CD8-positive, alpha-beta memory T cell (primary cell): ENCODE measurements at places on chromosomes 11 and 22. TPM values are rescaled to one million over a fixed set of nuclear protein-coding genes. Genes with fewer than 3 reads are reported as not detected.
A peak's percentile ranks its signal among the peaks of the same experiment; 100 is the strongest.

DNA sequence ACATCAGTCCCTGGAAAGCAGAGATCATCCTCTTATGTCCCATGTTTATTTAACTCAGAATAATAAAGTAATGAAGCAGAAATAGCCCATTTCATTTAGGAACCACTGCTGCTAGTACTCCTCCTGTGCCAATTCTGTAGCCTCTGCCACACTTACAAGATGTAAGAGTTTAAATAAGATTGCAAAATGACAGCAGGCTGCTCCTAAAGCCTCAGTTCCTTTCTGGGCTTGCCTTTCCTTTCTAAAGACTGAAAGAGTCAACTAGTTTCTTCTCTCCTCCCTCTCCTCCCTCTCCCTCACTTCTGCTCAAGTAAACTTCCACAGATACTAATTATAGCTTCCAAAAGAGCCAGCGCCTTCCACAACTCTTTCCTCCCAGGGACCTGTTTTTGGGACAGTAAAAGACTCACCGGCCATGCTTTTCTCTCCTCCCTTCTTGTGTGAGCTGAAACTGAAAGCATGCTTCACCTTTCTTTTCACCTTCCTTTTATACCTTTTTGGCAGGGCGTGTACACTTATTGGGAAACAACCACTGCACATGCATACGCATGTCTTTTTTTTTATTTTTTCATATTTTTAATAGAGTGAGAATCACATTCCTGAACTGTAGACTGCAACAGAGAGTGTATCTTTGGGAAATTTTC, 26.1 kb upstream of the CARD16 start:
- peaks cover 5% of the 10 kb centered on the region for H3K4me1 ChIP-seq
- H3K27me3 ChIP-seq, result no peaks in the 10 kb centered on the region
- no peaks in the 10 kb centered on the region for H3K36me3 ChIP-seq
- no peak for DNase-seq

- no peak overlapping the region for H3K4me3 ChIP-seq
- no peaks in the 10 kb centered on the region for H3K36me3 ChIP-seq
- DNase-seq, result no peak
Measured at GRCh38 chr11:70153133-70153727, 49.9 kb upstream of the FADD start.

OR4A16 gene
- not detected for total RNA-seq

OR8A1 gene
- total RNA-seq, result not detected

- H3K27ac ChIP-seq, result no peak overlapping the region
- H3K4me1 ChIP-seq, result no peaks in the 10 kb centered on the region
- H3K4me3 ChIP-seq, result no peak overlapping the region
- H3K27me3 ChIP-seq, result no peaks in the 10 kb centered on the region
Measured at GRCh38 chr22:48366591-48366990, 1461.1 kb downstream of the BRD1 start.

DNA sequence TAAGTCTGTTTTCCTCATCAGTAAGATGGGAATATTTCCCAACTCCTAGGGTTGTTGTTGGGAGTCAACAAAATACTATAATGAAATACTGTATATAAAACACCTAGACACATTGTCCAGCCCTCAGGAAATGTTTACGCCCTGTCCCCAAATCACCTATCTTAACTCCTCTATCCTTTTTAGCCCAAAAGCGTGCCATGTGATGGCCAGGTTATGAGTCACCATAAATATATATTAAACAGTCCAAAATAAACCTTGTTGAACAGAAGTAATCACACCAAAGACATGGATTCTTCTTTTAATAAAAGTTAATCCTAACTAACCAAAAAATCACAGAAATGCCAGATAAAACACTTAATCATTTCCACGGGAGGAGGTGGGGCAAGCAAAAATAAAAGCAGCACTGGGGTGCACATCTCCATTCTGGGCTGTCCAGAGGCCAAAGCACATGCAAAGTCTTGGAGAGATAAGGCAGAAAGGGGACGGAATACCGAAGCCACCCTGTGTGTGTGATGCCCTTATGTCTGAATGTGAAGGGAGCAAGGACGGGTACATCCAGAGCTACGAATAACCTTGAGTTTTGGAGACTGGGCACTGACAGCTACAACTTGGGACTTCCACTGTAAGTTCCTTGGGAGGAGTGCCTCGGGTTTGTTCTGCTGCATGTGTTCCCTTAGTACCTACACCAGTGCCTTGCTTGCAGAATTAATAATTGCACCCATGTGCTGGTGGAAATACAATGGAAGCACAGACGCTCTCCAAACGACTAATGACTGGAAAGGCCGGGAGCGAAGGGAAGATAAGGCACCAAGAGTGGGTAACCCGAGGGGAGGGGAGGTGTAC, 1.1 kb downstream of the OSBP start:
- peak; percentile 6 for DNase-seq
- peaks cover 40% of the 10 kb centered on the region for H3K4me1 ChIP-seq
- no peaks in the 10 kb centered on the region for H3K27me3 ChIP-seq
- peak overlapping the region; percentile 72 for H3K4me3 ChIP-seq
- H3K27ac ChIP-seq, result peak overlapping the region; percentile 95

DNA sequence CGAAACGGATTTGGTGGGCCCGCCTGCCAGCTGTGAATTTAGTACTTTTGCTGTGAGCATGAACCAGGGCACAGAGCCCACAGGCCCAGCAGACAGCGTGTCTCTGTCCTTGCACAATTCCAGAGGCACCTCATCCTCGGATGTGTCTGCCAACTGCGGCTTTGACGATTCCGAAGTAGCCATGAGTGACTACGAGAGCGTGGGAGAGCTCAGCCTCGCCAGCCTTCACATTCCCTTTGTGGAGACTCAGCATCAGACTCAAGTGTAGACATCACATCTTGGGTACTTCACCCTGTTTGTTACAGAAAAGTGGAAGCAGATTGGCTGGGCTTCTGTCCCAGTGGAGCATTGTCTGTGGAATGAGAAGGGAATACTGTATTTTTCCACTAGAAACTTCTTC, 78.6 kb upstream of the MTNR1B start:
- DNase-seq, result no peak
- no peaks in the 10 kb centered on the region for H3K36me3 ChIP-seq
- H3K4me3 ChIP-seq, result no peak overlapping the region
- H3K27me3 ChIP-seq, result no peaks in the 10 kb centered on the region
- no peaks in the 10 kb centered on the region for H3K4me1 ChIP-seq

DNA sequence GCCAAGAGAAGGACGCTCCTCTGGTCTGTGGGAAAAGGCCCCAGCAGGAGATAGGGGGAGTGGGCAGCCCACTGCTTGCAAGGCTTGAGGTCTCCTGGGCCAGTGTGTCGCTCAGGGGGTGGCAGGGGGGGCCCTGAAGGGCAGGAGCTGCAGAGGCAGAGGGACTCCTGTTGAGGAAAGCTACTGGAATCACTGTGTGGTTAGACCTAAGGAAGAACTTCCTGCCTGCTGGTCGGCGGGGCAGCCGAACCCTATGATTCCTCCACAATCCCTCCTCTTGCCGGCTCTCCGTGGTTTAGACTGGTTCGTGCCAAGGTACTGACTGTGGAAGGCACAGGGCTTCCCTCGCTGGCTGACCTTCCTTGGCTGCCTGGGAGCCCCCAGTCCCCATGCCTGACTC, 6.2 kb downstream of the GP1BB start:
- H3K4me3 ChIP-seq, result no peak overlapping the region
- no peaks in the 10 kb centered on the region for H3K36me3 ChIP-seq
- H3K27ac ChIP-seq, result no peak overlapping the region
- peaks cover 9% of the 10 kb centered on the region for H3K4me1 ChIP-seq
- no peak for DNase-seq

GRCh38 chr11:134230339-134230738, 5.9 kb downstream of the VPS26B start:
- H3K36me3 ChIP-seq, result peaks cover 5% of the 10 kb centered on the region
- peak overlapping the region; percentile 8 for H3K4me3 ChIP-seq
- peaks cover 66% of the 10 kb centered on the region for H3K4me1 ChIP-seq
- DNase-seq, result no peak
- H3K27ac ChIP-seq, result no peak overlapping the region

GRCh38 chr11:66856496-66857233, at the start of gene LRFN4:
Gene LRFN4, plus strand, starts transcription at chr11:66857064. Its CDS starts 681 bp downstream, at chr11:66857745.
- no peaks in the 10 kb centered on the region for H3K27me3 ChIP-seq
- H3K27ac ChIP-seq, result peak within 1 kb of the TSS; percentile 87
- peaks cover 6% of the 10 kb centered on the region for H3K4me1 ChIP-seq
- no peaks in the 10 kb centered on the region for H3K36me3 ChIP-seq
- peak within 1 kb of the TSS; percentile 66 for H3K4me3 ChIP-seq

DNA sequence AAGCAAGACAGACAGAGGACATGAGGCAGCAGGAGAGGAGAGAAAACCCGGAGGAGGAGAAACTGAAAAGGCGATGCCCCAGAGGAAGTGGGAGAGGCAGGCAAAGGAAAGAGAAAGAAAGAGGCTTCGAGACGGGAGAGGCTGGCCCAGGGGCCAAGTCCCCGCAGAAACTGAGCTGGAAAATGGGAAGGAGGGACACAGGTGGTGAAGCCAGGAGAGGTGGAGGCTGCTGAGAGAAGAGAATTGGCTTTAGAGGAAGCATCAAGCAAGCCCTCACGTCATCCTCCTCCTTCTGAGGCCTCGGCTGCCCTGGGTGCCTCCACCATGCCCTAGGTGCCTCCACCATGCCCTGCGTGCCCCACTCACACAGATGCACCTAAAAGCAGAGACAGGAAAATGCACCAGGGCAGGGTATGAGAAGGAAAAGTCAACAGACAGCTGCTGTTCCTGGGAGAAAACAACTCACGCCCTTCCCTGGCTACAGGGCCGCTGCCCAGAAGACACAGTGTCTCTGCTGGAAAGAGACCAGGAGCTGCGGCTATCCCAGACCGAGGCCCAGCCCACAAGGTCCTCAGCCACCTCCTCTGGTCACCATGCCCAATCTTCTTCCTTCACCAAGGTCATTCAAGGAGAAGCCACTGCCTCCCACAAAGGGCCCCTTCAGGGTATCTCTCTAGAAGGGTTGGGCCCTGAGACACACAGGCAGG, 14.3 kb downstream of the FXYD6 start:
- H3K27ac ChIP-seq, result no peak overlapping the region
- H3K27me3 ChIP-seq, result no peaks in the 10 kb centered on the region
- H3K4me3 ChIP-seq, result no peak overlapping the region
- H3K4me1 ChIP-seq, result no peaks in the 10 kb centered on the region
- DNase-seq, result no peak

- no peak overlapping the region for H3K27ac ChIP-seq
- H3K36me3 ChIP-seq, result no peaks in the 10 kb centered on the region
- no peak overlapping the region for H3K4me3 ChIP-seq
- no peaks in the 10 kb centered on the region for H3K4me1 ChIP-seq
- peaks cover 2% of the 10 kb centered on the region for H3K27me3 ChIP-seq
- DNase-seq, result no peak
Measured at GRCh38 chr11:130847517-130847916, 68.8 kb downstream of the SNX19 start.

GRCh38 chr11:133911171-133911570, 45.6 kb downstream of the IGSF9B start:
- no peak overlapping the region for H3K4me3 ChIP-seq
- no peaks in the 10 kb centered on the region for H3K27me3 ChIP-seq
- peaks cover 8% of the 10 kb centered on the region for H3K36me3 ChIP-seq
- H3K27ac ChIP-seq, result no peak overlapping the region
- no peak for DNase-seq

LARGE2 gene
- total RNA-seq, result 2.6 TPM

DNA sequence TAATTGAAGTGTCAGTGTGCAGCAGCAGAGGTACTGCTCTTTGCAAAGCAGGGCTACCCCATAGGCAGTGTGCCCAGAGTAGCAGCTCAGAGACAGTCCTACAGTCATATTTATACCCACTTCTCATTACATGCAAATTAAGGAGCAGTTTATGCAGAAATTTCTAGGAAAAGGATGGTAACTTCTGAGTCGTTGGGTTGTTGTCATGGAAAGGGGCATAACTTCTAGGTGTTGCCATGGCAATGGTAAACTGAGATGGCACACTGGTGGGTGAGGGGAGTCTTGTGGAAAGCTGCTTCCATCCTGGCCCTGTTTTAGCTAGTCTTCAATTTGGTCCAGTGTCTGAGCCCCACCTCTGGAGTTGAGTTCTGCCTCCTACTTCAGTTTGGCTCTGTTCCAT, 77.4 kb downstream of the MN1 start:
- no peaks in the 10 kb centered on the region for H3K4me1 ChIP-seq
- H3K36me3 ChIP-seq, result no peaks in the 10 kb centered on the region
- no peaks in the 10 kb centered on the region for H3K27me3 ChIP-seq

DUSP8 gene
- total RNA-seq, result 4.0 TPM

APOL4 gene
- 0.42 TPM for total RNA-seq

- no peaks in the 10 kb centered on the region for H3K27me3 ChIP-seq
- no peak for DNase-seq
- H3K4me3 ChIP-seq, result no peak overlapping the region
- H3K36me3 ChIP-seq, result peaks cover 22% of the 10 kb centered on the region
- H3K27ac ChIP-seq, result no peak overlapping the region
- peaks cover 24% of the 10 kb centered on the region for H3K4me1 ChIP-seq
Measured at GRCh38 chr11:126333142-126333541, 22.3 kb upstream of the ST3GAL4 start.

- no peaks in the 10 kb centered on the region for H3K27me3 ChIP-seq
- H3K36me3 ChIP-seq, result no peaks in the 10 kb centered on the region
- no peak overlapping the region for H3K4me3 ChIP-seq
- no peak overlapping the region for H3K27ac ChIP-seq
- no peaks in the 10 kb centered on the region for H3K4me1 ChIP-seq
Measured at GRCh38 chr11:94728541-94728940, 39.6 kb upstream of the AMOTL1 start.

TOMT gene
- not detected for total RNA-seq

- no peak for DNase-seq
- H3K27me3 ChIP-seq, result no peaks in the 10 kb centered on the region
- no peak overlapping the region for H3K27ac ChIP-seq
- no peaks in the 10 kb centered on the region for H3K4me1 ChIP-seq
Measured at GRCh38 chr11:41999066-41999465, 539.6 kb upstream of the LRRC4C start.

DNA sequence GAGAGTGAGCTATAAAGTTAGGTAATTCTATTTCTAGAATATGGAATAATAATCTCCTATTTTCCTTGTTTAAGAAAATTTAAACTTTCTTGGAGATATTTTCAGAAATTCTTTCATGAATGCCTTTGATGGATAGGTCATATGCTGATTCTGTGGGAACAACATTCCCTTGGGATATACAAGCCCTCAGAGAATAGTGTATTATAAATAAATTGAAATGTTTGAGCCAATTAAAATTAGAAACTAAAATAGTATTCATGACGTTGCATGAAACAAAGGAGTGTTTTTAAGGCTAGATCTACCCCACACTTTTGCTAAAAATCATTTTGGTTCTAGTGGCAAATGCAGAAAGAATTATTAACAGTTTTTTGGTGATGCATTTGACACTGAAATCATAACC, 269.3 kb upstream of the ANO3 start:
- H3K27me3 ChIP-seq, result no peaks in the 10 kb centered on the region
- H3K36me3 ChIP-seq, result no peaks in the 10 kb centered on the region
- no peak overlapping the region for H3K4me3 ChIP-seq
- H3K27ac ChIP-seq, result no peak overlapping the region
- no peaks in the 10 kb centered on the region for H3K4me1 ChIP-seq
- DNase-seq, result no peak

DNA sequence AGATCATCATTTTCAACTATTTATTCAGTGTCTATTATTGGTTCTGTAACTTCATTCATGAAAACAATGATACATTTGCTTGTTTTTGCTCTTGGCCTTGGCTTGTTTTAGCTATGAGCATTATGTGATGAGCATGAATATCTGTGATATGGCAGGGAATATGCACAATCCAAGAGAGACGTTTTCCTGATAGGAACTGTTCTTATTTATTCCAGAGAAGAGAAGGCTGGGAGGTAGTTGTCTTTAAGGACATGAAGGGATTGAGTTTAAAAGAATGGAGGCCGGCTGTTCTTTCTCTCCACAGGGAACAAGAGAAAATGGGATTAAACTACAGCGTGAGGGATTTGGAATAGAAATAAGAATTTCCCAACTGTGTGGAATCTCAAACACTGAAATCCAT, 30.3 kb downstream of the BLID start:
- no peaks in the 10 kb centered on the region for H3K27me3 ChIP-seq
- no peak for DNase-seq
- no peaks in the 10 kb centered on the region for H3K36me3 ChIP-seq
- no peaks in the 10 kb centered on the region for H3K4me1 ChIP-seq
- no peak overlapping the region for H3K4me3 ChIP-seq
